ENCODE measurements at places on chromosomes 1 and 21.

DNA sequence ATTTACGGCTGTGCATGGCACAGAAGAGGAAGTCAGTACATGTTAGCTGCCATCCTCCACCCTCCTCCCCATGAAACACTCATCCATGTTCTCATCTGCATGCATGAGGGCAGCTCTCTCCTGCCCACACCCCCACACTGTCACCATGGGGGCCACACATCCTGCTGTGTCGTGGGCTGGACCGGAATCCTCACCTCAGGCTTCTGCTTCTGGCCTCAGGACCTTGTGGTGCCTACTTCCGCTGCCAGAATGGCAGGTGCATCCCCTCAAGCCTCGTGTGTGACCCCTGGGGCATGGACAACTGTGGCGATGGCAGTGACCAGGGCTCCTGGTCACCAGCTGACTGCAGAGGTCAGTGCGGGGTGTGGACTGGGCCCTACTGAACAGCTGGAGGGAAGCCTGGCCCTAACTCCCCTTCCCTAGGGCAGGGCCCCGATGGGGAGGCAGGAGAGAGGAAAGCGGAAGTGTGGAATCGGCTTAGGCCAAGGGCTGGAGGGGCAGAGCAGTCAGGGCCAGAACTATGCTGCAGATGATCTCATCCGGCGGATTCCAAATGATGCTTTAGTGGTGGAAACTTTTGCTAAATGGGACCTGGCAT lies 3.8 kb downstream of the LDLRAD2 start:
- DNase-seq: no peak

- DNase-seq: peak; percentile 22
Observed at GRCh38 chr1:7942214-7942921, 1.7 kb upstream of the TNFRSF9 start.

DNA sequence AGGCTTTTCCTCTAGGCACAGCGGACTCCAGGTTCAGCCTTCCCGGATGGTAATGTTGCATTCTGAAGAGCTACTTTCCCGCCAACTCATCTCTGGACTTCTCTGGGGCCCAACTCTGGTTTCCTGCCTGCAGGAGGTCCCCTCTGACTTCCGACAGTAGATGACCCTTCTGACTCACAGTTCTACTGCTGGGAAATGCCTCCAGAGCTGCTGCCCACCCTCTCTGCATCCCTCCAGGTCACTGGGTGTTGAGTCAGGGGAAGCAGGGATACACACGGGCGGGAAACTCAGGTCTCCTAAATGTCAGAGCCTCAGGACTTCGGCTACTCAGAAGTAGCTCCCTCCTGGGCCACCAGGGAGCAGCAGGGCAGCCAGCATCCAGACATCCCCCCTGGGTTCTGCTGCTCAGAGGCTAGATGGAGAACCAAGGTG lies 2.1 kb upstream of the KIF21B start:
- DNase-seq: no peak

- no peak for DNase-seq
Observed at GRCh38 chr1:115555446-115555845, 86.3 kb upstream of the VANGL1 start.

- no peak for DNase-seq
Observed at GRCh38 chr1:172408958-172409357, 11.5 kb upstream of the C1orf105 start.

DNA sequence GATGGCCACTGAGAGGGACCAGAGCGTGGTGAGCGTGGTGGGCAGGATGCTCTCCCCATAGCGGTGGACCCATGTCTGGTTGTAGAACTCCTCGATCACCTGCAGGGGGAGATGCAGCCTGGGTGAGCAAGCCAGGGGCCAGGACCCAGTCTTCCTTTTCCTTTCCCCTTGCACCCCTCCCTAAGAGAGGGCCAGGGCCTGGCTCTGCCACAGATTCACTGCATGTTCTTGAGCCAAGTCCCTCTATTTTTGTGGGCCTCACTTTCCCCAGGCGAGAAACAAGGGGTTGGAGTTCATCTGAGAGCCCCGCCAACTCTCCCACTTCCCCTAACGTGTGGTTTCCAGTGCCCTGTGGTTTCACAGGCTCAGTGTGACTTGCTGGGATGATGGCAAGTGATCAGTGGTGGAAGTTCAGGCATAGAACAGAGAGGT lies 27.5 kb downstream of the SLC2A1 start:
- DNase-seq: no peak

- DNase-seq: no peak
Observed at GRCh38 chr1:24138476-24139221, 4.3 kb downstream of the IL22RA1 start.

DNA sequence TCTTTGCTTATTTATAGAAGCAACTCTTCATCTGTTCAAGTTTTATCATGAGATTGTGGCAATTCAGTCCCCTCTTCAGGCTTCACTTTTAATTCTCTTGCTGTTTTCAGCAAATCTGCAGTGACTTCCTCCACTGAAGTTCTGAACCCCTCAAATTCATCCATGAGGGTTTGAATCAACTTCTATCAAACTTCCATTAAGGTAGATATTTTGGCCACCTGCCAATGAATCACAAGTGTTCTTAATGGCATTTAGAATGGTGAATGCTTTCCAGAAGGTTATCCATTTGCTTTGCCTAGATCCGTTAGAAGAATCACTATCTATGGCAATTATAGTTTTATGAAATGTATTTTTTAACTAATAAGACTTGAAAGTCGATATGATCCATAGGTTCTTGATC lies 946.7 kb upstream of the B3GALT2 start:
- DNase-seq: no peak

GRCh38 chr1:165259236-165259635 lies 97.3 kb downstream of the LMX1A start:
- no peak for DNase-seq

- no peak for DNase-seq
Observed at GRCh38 chr1:13807209-13807608, 107.2 kb downstream of the PRDM2 start.

- DNase-seq: no peak
Observed at GRCh38 chr1:225453797-225454648, 26.2 kb upstream of the LBR start.

DNA sequence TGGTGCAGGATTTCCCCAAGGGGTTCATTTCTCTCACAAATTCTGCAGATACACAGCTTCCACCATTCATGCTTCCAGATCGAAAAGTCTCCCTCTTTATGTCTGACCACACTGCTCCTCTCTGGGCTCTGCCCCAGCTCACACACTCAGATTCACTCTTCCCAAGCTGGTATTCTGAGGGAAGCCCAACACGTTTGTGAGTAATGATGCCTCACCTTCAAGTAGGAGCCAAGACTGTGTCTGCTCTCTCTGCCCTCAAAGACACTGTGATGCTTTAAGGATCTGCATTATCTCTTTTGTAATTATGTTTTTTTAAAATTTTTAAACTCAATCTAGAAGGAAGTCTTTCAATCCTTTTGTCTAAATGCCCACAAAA lies 19.8 kb downstream of the PRAMEF11 start:
- no peak for DNase-seq

DNA sequence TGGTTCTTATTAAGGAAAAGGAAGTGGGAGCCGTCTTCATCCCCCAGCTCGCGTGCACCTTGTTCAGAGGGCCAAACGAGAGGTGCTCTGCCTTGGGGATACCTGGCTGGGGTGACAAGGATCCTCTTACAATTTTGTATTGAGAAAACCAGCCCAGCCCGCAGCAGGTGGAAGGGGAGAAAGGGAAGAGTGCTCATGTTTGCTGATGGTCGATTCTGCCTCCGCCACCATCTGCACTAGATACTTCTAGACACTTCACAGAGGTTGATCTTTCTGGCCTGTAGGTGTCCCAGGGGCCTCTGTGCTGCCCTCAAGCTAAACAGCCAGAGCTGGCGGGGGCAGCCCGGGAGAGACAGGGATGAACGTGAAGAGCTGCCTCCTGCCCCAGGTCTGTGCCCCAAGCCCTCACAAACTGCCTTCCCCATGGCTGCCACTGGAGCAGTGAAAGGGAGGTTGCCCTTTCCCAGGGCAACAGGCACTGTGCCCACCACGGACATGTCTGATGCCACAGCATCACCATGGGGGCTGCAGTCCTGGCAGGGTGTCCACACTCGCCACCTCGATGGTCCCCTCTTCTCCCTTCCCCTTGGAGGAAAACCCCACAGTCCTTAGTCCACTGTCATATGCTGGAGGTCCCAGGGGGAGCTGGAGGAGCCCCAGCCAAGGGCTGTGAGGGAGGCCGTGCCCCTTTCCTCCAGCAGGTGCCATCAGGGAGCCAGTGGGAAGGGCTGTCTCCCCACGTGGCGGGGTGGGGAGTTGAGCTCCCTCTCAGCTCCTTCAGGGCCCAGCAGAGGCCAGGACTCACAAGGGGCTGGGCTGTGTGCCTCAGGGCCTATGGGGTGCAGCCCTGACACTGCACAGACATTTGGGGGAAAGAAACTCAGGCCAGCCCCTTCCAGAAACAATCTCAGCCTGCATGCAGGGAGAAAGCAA lies 8.1 kb downstream of the ADPRS start:
- DNase-seq: no peak

- DNase-seq: no peak
Observed at GRCh38 chr1:42429603-42430002, 26.2 kb downstream of the ZMYND12 start.

- no peak for DNase-seq
Observed at GRCh38 chr1:56074007-56074651, 505.2 kb downstream of the PLPP3 start.

- no peak for DNase-seq
Observed at GRCh38 chr1:77273891-77274290, 7.9 kb upstream of the AK5 start.

GRCh38 chr1:66012106-66012784 lies 219.6 kb downstream of the PDE4B start:
- no peak for DNase-seq

GRCh38 chr1:101438359-101438758 lies 201.5 kb downstream of the S1PR1 start:
- no peak for DNase-seq

GRCh38 chr1:21368515-21369289 lies 71.2 kb upstream of the NBPF3 start:
- DNase-seq: peak; percentile 44

- no peak for DNase-seq
Observed at GRCh38 chr1:193729429-193729828, 543.0 kb upstream of the B3GALT2 start.

DNA sequence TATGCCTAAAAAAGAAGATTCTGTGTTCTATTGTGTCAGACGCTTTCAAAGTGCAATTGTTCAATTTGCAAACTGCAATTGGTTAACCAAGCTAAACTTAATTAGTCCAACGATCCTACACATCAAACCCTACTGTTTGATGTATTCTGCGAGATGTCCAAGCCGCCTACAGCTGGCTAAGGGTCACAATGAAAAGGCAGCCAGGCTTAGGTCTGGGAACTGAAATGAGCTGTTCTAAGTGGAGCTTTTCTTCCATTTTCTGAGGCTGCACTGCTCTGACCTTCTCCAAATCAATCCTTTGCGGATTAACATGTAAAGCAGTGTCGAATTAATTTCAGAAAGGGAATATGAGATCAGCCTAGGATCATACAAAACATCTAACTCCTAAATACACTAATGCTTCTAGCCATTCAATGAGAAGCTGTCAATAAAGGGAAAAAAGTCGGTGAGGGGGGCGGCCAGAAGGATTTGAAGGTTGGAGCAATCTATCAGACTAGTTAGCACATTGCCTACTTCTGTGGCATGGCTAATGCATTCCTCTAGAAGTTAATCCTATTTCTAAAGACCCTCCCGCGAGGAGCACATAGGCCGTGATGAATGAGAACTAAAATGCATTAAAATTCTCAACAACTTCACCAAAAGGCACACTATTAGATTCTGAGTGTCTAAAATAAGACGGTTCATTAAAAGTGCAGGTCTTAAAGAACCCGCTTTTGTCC lies 119.0 kb downstream of the SIM2 start:
- DNase-seq: no peak

GRCh38 chr1:151756291-151756690 lies 7.0 kb downstream of the MRPL9 start:
- no peak for DNase-seq

GRCh38 chr21:39984286-39984991 lies 117.2 kb downstream of the PCP4 start:
- DNase-seq: no peak

- DNase-seq: no peak
Observed at GRCh38 chr1:187630653-187631380, 802.1 kb downstream of the PLA2G4A start.

DNA sequence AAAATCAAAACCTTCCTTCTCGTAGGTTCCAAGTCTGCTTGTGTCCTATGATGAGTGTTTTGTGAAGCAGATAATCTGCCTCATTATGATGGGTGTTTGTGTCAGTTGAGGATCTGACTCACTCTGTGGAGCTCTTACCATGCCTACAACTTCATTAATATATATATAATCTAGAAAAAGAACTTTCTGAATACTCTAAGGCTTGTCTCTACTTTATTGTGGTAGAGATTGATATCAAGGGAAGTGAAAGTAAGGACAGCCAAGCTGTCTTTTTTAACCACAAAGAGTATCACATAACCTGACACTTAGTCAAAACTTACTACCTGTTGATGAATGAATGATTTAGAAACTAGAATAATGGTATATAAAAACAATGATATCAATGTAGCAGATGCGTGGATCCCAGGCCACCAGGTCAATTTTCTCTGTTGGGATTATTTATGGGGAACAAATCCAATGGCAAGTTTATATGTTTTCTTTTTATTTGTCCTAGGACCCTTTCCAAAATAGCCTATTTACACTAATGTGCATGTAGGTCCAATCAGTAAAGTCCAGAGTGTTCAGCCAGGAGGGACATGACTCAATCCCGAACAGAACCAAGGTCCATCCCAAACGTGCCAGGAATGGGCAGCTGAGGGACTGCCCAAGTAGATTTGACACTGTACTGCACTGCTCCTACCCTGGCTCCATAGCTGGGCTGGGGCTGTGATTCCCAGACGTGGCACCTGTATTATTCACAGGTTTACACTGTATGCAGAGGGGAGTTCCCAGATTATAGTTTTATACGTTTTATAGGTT lies 182.3 kb upstream of the GREM2 start:
- no peak for DNase-seq

- DNase-seq: peak; percentile 14
Observed at GRCh38 chr1:19074361-19074901, 118.0 kb upstream of the IFFO2 start.

GRCh38 chr1:234144901-234145300 lies 228.4 kb upstream of the COA6 start:
- no peak for DNase-seq

- DNase-seq: no peak
Observed at GRCh38 chr1:1889090-1889750, 1.7 kb downstream of the GNB1 start.

DNA sequence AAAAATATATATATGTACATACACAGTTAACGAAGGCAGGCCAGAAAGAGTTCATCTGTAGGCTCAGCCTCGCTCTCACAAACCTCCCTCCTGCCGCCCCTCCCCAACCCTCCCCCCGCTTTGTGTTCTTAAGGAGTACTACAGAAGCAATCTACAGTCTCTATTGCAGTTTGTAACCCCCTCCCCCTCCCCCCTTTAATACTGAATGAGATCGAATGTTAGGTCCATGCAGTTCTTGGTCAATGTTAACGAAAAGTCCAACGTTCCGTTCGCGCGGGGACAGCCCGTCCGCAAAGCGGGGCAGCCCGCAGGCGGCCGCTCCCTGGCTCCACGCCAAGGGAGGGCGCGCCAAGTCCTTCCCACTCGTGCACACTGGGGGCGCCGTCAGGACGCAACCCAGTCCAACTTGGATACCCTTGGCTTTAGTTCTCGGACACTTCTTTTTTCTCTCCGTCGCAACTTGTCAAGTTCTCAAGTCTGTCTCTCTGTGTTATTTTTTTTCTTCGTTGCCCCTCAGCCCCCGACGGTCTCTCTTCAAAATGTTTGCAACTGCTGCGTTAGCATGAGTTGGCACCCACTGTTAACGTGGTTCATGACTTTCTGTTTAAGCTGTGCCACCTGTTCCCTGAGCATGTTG lies 2.2 kb downstream of the JUN start:
- DNase-seq: no peak

Measured in activated CD8-positive, alpha-beta memory T cell treated with anti-CD3 and anti-CD28 coated beads for 1 hour (primary cell).